ENCODE measurements at places on chromosomes 12 and 14.

DNA sequence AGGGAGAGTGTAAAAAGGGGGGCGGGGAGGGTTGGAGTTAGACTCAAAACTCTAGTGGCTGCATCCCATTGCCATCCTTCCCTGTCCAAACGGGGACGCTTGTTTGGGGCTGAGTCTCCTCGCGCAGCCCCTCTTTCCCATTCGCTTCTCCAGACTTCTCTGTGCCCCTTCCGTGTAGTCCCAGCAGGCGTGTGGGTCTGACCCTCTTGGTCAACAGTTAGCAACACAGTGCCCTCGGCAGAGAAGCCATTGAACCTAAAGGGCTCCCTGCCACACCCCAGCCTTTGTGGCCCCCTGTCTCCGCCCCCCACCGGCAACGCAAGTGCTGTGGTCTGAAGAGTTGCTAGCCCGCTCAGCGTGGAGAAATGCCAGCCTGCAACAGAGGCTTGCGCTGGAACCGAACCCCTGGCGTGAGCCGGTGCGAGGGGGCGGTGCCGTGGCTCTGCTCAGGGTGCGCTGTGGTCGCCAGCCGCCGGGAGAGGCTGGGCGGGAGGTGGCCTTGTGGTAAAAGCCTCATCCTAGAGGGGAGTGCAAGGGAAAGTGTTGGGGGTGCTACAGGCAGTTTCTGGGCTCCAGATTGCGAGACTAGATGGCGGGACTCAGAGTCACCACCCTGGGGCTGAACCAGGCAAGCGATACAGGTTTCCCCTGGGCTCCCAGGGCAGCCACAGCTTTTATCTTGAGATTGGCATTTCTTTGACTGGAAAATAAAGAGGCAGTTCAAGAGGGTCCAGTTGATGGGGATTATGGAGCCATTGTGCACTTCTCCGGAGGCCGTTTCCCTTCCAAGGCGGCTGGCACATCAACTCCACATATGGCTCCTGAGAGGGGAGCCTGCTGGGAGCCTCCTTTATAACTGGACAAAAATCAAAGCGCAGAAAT is 2.1 kb downstream of the PLXNC1 start:
- peak; percentile 28 for DNase-seq

GRCh38 chr12:34595749-34596733 is 573.7 kb downstream of the ALG10 start:
- DNase-seq = no peak

- no peak for DNase-seq
These were observed 398.2 kb downstream of the PRKD1 start for GRCh38 chr14:29529418-29529817.

DNA sequence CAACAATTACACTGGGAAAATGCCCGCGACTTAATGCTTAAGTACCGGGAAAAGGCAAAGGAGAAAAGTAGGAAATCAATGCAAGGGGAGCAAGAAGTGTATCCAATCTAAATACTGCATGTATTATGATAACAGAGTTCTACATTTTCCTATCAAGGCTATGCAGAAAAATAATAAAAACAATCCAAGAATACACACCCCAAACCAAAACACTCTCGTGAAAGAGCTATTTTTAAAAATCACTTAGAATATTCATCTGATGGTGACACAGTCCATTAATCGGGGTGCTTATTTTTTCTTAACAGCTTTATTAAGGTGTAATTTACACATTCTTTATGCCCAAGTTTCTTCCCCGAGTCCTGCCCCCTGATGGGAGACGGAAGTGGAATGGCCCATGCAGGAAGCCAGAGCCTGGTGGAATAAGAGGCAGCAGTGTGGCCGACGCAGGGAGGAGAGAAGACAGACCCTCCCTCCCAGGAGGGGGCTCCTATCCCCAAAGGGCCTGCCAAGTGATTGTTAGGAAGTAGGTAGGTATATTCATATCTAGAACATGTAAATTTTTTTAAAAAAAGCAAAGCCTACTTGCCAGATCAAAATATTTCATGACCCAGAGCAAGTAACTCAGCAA is 174.3 kb downstream of the FOXN3 start:
- no peak for DNase-seq

- DNase-seq = no peak
These were observed 177.2 kb downstream of the KCNA5 start for GRCh38 chr12:5220835-5221234.

DNA sequence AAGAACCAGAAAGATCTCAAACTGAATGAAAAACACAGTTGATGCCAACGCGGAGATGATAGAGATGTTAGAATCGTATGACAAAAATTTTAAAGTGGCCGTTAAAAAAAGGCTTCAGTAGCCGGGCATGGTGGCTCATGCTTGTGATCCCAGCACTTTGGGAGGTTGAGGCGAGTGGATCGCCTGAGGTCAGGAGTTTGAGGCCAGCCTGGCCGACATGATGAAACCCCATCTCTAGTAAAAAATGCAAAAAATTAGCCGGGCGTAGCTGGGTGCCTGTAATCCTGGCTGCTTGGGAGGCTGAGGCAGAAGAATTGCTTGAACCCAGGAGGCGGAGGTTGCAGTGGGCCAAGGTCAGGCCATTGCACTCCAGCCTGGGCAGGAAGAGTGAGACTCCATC is 5.4 kb upstream of the ACVRL1 start:
- no peak for DNase-seq

- no peak for DNase-seq
These were observed 5.7 kb downstream of the KLRK1 start for GRCh38 chr12:10384191-10384590.

DNA sequence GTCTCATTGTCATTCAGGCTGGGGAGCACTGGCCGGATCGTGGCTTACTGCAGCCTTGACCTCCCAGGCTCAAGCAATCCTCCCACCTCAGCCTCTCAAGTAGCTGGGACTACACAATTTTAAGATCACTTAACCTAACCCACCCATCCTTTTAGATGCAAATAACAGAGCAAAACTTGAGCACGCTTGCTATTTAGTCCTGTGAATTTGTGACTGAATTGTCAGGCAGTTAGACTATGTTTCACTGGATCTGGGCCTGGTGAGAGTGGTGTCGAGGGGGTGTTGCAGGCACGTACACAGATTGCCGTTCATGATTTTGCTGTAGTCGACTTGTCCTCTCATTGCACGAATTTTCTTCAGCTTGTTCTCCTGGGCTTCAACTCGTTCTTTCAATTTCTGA is 38.2 kb downstream of the ZFYVE21 start:
- DNase-seq = no peak

- DNase-seq = no peak
These were observed 303 bp downstream of the GAPDH start for GRCh38 chr12:6534695-6534944.

DNA sequence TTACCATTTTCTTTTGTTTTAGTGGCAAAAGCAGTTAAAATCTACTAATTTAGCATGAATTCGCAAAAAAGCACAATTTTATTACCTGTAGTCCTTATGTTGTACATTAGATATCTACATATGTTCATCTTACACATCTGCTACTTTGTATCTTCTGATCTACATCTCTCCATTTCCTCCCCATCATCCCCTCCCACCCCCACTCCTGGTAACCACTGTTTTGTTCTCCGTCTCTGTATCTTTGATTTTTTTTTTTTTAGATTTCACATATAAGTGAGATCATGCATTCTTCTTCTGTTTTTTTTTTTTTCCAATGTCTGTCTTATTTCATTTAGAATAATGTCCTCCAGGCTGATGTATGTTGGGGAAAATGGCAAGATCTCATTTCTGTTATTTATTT is 922.7 kb downstream of the VRK1 start:
- no peak for DNase-seq

- DNase-seq = no peak
These were observed 29.7 kb downstream of the KTN1 start for GRCh38 chr14:55609681-55610080.

GRCh38 chr12:53594897-53595615 is 31.1 kb downstream of the ATF7 start:
- no peak for DNase-seq

DNA sequence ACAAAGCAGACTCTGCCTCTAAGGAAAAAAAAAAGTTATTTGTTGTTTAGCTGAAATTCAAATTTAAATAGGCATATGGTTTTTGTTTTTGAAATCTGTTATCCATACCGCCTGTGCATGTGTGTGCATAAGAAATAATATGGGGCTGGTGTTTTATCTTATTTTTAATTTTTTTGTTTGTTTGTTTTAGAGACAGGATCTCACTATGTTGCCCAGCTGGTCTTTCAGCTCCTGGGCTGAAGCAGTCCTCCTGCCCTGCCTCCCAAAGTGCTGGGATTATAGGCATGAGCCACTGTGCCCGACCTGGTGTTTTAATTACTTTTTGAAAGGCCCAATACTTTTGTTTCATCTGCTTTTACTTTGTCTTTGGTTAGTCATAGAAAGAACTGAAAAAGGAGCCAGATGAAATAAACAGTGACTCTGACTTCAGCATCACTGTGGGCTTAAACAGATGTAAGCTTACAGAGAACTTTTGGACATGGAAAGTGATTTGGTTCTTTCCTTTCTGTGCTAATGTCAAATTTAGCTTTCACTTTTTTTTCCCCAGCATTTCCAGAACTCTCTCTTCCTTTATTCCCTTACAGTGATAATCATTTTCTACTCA is 37.2 kb downstream of the SUPT16H start:
- no peak for DNase-seq

DNA sequence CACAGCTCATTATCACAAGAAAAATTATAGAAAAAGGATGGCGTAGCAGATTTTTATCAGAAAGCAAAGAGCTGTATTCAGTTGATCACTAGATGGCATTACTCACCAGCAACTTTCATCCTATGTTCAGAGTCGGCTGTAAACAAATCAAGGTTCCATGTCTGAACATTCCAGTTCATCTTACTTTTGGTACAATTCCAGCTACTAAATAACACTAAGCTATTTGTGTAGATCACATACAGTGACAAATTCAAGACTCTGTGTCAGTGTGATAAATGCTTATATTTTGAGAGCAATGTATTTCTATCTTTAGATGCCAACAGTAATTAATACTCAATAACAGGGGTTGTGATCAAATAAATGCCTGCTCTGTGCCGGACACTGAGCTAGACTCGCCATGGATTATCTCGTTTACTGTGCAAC is 30.1 kb downstream of the NRDE2 start:
- DNase-seq = no peak

GRCh38 chr12:42002563-42002962 is 142.1 kb downstream of the GXYLT1 start:
- DNase-seq = no peak

DNA sequence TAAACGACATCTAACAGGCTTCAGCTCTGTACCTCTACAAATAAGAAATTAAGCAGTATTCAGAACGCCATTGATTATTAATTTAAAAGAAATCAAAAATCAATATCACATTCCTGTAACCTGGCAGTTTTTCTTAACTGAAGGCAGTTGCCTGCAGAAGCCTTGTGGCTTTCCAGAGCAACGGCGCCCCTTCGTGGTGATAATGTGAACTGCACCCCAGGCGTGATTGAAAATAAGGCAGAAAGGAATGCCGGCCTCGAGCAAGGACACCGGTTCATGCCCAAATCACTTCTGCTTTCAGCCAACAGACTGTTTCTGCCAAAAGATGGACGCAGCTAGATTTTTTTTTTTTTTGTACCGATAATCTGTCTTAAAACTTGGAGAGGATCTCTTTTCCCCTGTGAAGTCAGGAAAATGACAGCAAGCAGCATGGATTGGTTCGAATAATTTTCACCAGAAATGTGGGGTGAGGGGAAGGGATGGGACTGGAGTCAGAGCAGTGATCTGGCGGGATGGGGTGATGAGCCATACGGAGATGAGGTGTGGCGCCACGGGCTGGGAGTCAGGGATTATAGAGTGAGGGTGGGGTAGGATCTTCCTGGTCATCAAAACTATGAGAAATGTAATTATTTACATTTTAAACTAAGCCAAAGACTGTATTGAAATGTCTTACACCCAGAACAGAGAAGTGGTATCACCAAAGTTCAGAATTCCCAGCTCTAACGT is 473.0 kb downstream of the DPF3 start:
- DNase-seq = peak; percentile 22

GRCh38 chr12:124490584-124491305 is 76.7 kb downstream of the NCOR2 start:
- no peak for DNase-seq

GRCh38 chr12:48036818-48037217 is 32.5 kb upstream of the COL2A1 start:
- DNase-seq = no peak

- peak; percentile 62 for DNase-seq
These were observed at the start of gene MNAT1 for GRCh38 chr14:60734465-60735242. TSS of gene MNAT1 (plus strand) at chr14:60734761. CDS start at chr14:60734863, 102 bp downstream.

DNA sequence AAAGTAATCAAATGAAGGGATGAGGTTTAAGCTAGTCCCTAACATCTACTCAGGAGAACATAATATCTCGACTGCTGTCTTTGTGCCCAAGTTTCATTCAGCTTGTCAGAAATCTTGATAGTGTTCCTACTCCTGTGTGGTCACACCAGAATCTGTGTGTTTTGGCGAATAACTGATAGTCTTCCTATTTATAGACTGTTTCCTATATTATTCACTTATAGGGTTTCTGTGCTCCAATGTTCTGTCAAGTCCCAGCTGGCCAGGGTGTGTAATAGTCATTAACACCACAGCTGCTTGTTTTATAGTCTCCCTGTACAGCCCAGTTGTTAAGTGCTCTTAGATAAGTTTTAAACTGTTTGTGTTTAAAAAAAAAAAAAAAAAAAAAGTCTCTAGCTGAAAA is 45.9 kb downstream of the GPR135 start:
- no peak for DNase-seq

- no peak for DNase-seq
These were observed 19.0 kb downstream of the IFNG start for GRCh38 chr12:68140556-68140955.

DNA sequence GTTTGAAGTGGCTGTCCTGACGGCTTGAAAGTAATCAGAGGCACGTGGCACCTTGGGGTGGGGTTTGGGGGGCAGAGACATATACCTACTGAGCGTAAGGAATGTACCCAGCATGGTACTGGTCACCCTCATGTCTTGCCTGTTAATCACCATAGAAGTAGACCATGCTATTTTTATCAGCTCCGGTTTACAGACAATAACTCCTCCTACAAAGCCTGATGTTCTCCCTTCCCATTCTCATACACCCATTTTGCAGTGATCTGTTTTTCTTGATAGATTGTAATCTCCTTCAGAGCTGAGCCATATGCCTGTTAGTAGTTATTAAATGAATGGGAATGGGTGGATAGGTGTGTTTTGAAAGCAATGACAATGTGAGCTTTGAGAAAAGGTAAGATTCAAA is 10.5 kb downstream of the EVL start:
- no peak for DNase-seq

- peak; percentile 49 for DNase-seq
These were observed 24.1 kb upstream of the BCDIN3D start for GRCh38 chr12:49866859-49867569.

Measured in stimulated activated CD8-positive, alpha-beta memory T cell treated with anti-CD3 and anti-CD28 coated beads, Interleukin-12 subunit alpha, Interleukin-12 subunit beta, amount 100 ng/mL, for 4 hours (primary cell).